Stimulated activated CD8-positive, alpha-beta memory T cell treated with anti-CD3 and anti-CD28 coated beads, Interleukin-15, amount 100 ng/mL, for 48 hours (primary cell): ENCODE measurements at places on chromosomes 12 and 14.

- peak; percentile 14 for DNase-seq
These were observed 1.1 kb downstream of the CCDC91 start for GRCh38 chr12:28191051-28192048.

- DNase-seq, result no peak
These were observed 19.7 kb downstream of the SLC35E3 start for GRCh38 chr12:68765696-68766095.

DNA sequence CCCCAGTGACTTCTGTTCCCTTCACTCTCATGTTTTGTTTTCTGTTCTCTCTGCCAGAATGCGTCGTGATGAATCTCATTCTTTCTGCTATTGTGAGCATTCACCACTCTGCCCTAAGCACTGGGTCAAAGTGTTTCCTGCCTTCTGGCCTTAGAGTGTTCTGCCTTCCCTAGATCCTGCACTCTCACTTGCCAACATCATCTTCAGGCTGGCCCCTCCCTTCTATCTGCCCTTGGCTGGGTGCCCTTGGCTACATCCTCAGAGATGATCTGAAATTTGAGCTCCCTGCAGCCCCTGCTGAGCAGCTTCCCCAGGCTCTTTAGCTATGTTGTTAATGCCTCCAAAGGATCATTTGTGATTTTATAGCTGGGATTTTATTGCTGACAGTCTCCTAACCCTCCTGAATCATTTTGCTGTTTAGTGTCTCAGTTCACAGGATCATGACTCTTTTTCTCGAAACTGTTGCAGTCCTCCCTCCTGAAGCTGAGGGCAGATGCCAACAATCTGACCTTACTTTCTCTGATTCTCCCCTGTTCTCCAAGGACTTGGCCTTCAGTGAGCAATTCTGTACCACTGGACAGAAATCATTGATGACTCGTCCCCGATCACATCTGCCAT lies 4.5 kb downstream of the DHRS2 start:
- no peak for DNase-seq

- peak; percentile 61 for DNase-seq
These were observed 864 bp downstream of the DNAJC22 start for GRCh38 chr12:49347311-49348193.

DNA sequence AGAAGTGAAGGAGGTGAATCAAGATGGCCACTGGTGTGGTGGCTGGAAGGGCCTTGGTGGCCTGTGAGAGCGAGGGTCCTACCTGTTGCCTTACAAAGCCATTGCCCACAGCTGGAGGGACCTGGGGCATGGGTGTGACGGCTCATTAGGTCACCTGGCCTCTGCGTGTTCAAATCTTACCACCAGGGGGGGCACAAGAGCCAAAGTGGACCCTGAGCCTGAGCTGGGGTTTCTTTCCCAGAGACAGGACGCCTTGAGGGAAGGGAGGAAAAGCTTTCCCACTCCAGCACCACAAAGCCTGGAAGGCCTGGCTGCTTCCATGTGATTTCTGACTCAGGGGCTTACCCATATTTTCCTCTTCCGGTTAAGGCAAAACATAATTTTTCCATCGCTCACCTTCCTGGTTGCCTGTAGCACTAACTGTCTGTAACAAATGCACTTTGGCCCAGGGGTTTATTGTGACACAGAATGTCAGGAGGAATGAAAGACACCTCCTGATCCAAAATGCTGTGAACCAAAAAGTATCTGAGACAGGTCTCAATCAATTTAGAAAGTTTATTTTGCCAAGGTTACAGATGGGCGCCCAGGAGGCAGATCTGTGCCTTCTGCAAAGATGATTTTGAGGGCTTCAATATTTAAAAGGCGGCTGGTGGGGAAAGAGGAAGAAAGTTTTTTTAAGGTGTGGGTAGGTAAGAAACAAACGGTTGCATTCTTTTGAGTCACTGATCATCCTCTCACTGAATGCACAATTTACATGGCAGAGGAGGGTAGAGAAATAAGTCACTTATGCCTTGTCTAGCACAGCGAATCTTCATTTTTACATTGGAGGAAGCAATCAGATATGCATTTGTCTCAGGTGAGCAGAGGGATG lies 4.3 kb upstream of the CD9 start:
- DNase-seq, result peak; percentile 58

- no peak for DNase-seq
These were observed 23.6 kb downstream of the ZNF664 start for GRCh38 chr12:123996581-123996980.

DNA sequence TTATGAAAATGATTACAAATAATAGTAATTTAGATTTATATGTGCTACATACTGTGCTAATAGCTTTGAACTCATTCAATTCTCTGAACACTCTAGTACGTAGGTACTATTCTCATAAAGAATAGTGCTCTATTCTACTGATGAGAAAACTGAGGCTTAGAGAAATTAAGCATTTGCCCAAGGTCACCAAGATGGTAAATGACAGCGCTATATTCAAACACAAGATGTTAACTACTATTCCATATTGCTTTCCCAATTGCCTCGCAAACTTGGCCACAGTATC lies 182.9 kb upstream of the GZMB start:
- no peak for DNase-seq

DNA sequence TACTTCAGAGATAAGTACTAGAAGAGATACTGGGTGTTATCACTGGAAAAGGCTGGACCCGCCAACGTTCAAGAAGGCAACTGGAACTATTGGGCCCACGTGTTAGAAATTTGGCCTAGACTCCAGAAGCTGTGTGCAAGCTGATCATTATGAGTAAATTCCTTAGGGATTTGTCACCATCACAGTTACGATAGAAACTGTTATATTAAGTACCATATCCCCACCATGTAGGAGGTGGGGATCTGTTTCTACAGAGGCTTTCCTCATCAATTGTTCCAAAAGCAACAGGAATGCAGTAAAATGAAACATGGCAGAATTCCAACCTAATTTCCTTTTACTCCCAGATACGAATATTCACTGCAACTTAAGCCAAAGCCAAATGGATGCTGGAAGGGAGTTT lies 170.7 kb downstream of the NOVA1 start:
- no peak for DNase-seq

DNA sequence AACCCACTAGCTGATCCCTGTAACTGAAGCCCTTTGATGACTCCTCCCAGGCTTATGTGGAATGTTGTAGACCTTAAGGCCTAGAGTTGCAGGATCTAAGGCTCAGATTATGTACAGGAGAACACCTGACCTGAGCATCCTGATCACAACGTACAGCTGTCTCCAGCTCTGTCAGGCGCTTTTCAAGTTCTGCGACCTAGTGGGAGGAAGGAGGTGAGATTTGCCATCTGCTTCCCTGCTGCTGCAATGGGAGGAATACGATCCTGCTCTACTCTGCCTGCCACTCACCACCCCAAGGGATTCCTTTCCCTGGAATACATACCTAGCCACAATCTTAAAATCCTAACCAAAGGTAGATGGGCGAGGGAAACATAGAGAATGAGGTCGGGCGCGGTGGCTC lies 10.5 kb downstream of the MBD6 start:
- no peak for DNase-seq

GRCh38 chr12:124650912-124651311 lies 83.5 kb upstream of the NCOR2 start:
- DNase-seq, result no peak

- DNase-seq, result no peak
These were observed 27.1 kb downstream of the VRK1 start for GRCh38 chr14:96824283-96824682.

DNA sequence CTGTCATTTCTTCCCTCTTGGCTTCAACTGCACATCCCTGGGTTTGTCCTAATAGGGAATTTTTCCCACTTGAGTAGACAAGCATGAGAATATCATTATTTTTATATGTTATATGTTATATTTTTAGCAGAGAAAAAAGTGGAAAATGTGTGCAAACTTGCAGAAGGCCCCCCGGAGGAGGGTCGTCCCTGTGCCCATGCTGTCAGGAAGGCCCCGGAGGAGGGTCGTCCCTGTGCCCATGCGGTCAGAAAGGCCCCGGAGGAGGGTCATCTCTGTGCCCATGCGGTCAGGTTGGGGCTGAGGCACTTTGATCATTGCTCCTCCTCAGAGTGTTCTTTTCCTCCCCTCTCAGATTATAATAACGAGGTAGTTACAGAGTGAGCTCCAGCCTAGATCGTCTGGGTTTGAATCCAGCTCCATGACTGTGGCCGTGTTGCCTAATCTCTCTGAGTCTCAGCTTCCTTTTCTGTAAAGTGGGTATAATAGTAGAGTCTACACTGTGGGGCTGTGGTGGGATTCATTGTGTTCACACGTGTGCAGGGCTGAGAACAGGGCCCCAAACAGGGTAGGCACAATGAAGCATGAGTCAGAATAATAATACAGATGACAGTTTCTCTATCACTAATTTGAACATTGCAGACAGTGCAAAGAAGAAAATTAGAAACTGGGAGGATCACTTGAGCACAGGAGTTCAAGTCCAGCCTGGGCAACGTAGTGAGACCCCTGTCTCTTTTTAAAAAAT lies 33.4 kb downstream of the ELK3 start:
- DNase-seq, result no peak

GRCh38 chr12:7109572-7109920 lies 532 bp upstream of the C1RL start:
- DNase-seq, result no peak

DNA sequence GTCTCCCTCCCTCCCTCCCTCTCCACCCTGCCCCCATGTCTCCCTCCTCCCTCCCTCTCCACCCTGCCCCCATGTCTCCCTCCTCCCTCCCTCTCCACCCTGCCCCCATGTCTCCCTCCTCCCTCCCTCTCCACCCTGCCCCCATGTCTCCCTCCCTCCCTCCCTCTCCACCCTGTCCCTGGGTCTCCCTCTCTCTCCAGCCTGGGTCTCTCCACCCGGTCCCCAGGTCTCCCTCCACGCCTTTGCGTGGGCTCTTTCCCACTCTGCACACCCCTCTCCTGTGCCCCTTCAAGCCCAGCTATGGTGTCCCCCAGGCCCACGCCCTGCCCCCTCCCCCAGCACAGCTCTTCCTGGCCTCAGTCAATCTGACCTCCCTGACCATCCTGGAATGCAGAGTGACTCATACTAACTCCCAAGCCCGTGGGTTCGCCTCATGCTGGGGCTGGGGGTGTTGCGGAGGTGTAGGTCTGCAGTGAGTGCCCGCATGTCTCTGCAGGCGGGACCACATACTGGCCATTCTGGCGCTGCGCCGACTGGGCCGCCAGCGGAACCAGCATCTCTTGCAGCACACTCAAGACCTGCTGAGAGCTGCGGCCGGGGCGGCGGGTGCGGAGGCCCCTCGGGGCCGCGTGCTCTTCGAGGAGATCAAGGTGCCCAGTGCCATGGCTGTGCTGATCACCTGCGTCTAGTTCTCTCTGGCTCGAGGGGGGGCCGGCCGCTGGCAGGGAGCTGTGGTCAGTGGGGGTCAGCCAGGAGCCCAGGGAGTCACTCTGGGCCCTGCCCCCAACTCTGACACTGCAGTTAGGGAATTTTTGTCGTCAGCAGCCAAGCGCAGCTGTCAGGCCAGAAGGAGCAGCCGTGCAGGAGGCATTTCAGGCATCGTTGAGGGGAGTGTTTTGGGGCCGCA lies 13.5 kb upstream of the TNFAIP2 start:
- no peak for DNase-seq

- DNase-seq, result no peak
These were observed 1048.2 kb downstream of the SLC16A7 start for GRCh38 chr12:60644076-60644475.

DNA sequence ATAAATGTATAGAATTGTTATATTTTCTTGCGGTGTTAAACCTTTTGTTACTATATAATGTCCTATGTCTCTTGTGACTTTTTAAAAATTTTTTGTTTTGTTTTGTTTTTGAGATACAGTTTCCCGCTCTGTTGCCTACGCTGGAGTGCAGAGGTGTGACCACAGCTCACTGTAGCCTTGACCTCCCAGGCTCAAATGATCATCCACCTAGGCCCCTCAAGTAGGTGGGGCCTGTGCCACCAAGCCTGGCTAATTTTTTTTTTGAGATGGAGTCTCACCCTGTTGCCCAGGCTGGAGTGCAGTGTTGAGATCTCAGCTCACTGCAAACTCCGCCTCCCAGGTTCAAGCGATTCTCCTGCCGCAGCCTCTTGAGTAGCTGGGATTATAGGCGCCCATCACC lies 26.5 kb upstream of the RCOR1 start:
- no peak for DNase-seq

DNA sequence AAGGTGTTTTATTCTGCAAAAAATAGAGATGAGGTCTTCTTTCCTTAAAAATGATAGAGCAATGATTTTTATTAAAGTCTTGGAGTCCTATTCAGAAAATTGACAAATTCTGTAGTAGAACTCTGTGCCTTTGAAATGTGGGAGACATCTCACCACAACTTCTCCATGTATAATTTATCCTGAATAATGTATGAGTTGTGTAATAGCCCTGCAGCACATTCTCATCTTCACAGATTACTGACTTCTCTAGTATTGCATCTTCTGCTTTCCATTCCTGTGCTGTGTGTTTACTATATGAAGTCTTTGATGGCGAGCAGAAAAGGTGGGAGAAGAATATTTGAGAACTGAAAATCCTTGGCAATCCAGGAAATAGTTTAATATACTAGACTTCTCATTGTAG lies 255.6 kb downstream of the TTC6 start:
- DNase-seq, result no peak

DNA sequence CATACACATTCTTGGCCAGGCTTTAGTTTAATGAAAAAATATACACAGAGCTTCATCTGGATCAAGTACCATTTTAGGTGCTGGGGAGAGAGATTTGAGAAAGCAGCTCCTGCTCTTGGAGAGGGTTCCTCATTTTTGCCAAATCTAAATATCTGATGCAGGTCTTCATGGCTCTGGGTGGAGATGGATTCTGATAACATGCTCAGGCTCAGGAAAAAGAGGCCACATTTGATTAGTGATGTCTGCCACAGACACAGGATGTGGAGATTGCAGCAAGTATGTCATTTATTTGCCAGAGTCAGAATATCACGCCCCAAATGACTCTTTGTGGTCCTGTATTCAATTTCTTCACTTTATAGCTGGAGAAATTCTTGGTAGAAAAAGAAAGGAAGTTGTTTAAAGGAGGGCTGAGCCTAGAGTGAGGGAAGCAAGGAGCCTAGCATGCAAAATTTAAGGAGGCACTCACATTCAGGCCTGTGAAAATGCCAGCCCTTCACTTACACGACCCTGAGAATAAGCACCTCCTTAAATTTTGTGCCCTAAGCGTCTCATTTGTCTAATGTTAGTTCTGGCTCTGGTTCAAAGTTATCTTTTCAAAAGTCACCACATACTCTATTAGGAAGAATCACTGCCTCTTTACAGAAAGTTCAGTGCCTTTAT lies 492.9 kb upstream of the TBX3 start:
- no peak for DNase-seq

DNA sequence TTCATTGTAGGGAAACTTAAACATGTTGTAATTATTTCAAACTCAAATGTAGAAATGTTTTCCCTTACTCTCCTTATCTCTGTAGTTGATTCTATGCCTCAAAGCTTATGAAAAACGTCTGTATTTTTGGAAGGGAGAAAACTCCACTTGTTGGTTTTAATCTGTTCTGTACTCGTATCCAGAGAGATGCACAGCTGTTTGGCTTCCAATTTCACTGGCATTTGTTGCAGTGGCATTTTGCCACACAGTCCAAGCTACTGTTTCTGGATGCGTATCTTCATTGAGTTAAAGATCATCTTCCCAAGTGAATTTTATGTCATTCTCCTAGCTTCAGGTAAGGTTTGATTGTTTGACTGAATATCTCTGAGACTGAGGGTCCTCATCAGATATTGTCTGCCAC lies 481.4 kb downstream of the TRHDE start:
- no peak for DNase-seq
